ENCODE measurements at places on chromosomes 3 and 15.

DNA sequence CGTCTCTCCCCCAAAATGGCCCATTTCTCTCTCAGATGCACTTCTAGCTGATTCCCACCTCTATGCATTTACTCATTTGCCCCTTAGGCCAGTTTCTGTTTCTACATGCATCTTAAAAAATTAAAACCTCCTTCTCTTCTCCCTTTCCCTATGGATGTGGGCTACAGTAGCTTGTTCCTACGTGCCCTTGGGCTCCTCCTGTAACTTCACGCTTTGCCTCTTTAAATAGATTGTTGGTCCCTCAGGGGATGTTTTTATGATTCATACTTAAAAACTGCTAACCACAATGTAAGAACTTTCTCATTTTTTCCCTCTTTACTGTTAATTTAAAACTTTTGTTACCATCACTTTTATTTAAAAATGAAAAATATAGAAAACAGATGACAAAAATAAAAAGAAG, 185.6 kb upstream of the MRPL3 start:
- DNase-seq: no peak

DNA sequence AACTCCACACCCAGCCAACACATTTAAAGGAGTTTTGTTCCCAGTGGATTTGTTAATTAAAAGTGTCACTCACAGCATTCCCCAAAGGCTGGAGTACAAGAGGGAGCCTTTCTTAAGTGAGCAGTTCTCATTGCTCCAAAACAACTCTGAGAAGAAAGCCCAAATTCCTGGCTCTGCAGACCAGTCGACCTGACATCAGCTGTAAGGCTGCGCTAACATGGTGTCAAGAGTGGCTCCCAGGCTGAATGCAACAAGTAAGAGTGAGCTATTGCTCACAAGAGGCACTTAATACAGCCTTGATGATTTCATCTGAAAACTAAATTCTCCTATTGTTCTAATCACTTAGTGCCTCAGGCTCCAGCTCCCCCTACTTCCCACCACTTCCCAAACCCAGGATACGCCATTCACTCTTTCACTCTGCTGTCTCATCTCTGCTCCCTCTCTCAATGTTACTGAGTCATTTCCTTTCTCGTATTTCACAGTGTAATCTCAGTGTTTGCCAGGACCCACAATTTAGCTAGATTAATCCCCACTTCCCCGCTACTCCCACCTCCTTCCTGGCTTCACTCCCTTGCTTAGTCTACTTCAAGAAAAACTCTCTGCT, 81.8 kb downstream of the WWTR1 start:
- peak; percentile 87 for DNase-seq

DNA sequence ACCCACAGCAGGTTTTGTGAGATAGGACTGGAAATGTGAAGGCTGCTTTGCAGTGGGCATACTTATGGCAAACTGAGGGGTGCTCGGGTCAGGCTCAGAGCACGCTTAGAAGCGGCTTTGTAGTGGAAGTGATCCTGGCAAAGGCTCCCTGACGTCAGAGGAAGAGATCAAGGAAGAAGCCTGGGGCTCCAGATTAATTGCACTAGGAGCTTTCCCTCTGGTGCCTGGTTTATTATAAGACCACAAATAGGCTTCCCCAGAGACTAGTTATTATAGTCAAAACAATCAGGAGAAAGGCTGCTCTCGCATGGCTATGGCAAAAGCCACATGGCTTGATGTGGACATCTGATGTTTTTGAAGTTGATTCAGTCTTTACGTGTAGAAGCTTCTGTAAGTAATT, 515.1 kb downstream of the GABRG3 start:
- no peak for DNase-seq

GRCh38 chr15:39455471-39455991, 125.3 kb upstream of the THBS1 start:
- DNase-seq: peak; percentile 15

Data from SJSA1 (cell line).